ENCODE measurements at places on chromosomes 4 and X.

DNA sequence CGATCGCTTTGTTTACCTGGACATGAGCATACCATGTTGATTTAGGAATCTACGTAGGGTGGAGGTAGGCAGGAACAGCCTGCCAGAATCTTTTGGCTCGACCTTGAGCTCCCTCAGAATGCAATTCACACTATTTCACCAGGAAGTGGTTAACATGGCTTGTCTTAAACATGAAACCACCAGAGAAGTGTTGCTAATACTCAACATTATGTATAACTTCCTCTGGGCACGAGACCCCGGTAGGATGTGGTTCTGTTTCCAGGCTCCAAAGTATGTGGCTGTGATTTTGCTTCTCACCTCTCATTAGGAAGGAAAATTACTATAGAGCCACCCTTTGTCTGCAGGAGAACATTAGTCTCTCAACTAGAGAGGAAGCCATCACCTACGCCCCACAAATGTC, 59.0 kb upstream of the VCX3B start:
- no peak for DNase-seq

- no peak for DNase-seq
Observed at GRCh38 chr4:1780435-1780834, 12.7 kb upstream of the FGFR3 start.

DNA sequence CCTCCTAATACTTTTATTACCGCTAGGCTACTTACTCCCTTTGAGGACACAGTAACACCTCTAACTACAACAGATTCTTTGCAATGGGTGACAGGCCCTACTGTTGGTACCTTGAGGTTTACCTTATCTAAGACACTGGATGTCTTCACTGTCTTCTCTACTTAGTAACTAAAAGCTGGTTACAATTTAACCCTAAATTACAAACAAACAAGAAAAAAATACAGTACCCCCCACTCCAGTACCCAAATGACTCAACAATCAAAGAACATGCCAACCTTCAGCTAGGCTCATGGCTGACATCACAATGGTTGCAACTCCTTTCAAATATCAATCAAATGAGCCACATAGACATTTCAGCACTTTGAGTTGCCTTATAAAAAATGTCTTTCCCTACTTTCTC, 198.0 kb downstream of the GUCY2F start:
- DNase-seq: no peak

DNA sequence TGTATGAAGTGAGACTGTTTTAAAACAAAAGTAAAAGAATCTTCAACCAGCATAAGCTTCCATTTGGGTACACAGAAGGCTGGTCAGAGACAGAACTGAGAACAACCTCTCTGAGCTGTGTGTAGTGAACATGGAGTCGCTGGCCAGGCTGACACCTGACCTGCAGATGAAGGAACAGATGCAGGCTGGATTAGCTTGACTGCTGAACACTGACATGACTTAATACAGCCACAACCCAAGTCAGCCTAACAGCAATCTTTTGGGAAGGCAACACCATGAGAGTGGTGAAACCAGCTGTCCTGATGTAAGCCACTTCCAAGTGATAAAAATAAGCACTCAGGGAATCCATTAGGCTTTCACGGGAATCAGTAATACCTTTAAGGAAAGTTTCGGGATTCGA, 10.1 kb downstream of the SCARB2 start:
- no peak for DNase-seq

- DNase-seq: no peak
Observed at GRCh38 chr4:41611881-41612871, 74.2 kb downstream of the LIMCH1 start.

DNA sequence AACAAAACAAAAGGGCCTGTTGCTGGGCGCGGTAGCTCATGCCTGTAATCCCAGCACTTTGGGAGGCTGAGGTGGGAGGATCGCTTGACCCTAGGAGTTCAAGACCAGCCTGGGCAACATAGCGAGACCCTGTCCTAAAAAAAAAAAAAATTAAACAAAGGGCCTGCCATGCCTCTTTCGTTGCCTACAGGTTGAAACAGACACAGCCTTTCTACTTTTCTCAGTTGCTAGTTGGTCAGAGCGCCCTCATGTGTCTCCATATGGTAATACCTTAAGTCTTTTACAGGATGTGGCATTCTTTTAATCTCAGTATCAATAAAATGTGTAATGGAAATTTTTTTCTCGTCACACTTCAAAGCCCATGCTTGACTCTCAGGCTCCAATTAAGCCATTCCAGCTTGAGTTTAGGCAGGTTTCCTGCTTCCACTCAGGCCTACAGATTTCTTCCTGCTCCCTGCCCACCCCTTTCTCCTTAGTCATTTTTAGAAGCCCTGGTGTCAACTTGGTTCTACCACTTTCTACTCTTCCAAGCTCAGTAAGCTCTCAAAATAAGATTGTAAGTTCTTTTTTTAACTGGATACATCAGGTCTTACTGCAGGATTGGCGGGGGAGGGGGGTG, 4.6 kb upstream of the SOWAHD start:
- peak; percentile 86 for DNase-seq

DNA sequence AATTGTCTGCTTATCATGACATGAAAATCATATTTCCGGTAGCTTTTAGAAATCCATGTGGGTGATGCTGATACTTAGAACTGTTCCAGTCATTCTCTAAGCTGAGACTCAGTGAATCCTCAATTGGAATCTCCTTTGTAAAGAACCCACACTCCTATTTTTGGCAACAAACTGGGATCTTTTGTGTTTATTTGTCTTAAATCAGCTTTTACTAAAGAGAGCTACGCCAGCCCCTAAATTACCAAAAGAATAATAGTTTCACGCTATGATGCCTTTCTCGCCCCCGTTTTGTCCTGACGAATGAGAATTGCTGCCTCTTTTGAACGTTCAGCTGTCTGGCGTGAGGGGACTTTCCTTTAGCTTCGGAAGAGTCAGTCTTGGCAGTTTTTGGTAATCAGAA, 195.9 kb downstream of the SHOX start:
- no peak for DNase-seq

- DNase-seq: no peak
Observed at GRCh38 chr4:77152421-77152820, 4.6 kb upstream of the CCNG2 start.

GRCh38 chr4:158250321-158250720, 40.0 kb downstream of the TMEM144 start:
- DNase-seq: no peak

DNA sequence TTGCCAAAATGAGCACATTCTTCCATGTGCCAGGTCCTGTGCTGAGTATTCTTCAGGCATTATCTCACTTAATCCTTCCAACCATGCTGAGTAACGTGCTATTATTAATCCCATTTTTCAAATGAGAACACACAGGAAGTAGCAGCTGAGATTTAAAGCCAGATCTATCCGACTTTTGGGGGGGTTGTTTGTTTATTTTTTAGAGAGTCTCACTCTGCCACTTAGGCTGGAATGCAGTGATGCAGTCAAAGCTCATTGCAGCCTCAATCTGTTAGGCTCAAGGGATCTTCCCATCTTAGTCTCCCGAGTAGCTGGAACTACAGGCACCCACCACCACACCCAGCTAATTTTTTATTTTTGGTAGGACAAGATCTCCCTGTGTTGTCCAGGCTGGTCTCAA, 55.5 kb upstream of the TRIM2 start:
- no peak for DNase-seq

DNA sequence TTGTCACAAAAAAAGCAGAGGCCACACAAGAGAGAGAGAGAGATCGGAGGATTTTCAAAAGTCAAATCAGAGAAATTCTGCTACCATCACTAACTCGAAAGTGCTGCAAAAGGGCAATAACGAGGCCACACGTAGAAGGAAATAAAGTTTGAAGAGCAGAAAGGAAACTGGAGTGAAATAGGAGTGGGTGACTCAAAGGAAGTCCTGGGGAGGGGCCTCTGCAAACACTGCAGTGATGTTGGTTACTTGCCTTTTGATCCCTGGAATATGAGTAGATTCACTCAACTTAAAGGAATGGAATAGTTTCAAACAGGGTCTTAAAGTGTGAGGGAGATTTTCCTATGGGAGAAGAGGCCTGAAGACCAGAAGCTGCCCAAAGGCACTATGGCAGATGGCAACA, 663.4 kb upstream of the LCORL start:
- DNase-seq: no peak

- no peak for DNase-seq
Observed at GRCh38 chr4:114900934-114901333, 212.5 kb downstream of the NDST4 start.

- DNase-seq: no peak
Observed at GRCh38 chr4:105106426-105106825, 40.2 kb upstream of the TET2 start.

DNA sequence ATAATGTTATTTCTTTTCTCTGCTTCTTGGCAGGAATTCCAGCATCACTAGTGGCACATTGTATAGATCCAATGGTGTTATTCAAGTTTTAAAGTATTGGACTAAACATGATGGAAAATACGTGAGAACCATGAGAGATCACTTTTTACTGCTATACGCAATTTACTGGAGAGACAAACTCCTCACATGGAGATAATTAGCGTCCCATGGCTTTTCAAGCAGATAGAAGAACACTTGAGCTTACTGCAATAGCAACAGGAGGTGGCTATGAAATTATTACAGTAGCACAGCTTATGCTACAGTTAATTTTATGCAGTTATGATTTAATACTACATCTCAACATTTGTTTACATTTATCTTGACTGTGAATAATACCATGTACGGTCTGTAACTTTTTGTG, 11.9 kb upstream of the TMEM185A start:
- no peak for DNase-seq

GRCh38 chr4:20418861-20419451, 167.3 kb downstream of the SLIT2 start:
- DNase-seq: peak; percentile 56

DNA sequence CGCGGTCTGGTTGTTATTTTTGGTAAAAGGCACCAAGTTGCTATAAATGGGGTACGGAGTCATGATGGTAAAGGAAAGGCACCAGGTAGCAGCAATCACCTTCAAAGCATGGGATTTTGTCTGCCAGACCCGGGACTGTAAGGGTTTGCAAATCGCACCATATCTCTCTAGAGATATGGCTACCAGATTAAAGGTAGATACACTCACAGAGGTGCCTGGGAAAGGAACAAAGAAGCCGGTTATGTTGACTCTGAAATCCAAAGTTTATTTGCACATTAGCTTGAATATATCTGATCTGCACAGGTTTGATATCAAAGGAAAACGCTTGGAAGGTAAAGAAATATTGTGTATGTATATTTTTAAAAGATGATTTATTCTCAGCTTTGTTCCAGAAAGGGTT, 4.6 kb downstream of the CCKAR start:
- DNase-seq: no peak

DNA sequence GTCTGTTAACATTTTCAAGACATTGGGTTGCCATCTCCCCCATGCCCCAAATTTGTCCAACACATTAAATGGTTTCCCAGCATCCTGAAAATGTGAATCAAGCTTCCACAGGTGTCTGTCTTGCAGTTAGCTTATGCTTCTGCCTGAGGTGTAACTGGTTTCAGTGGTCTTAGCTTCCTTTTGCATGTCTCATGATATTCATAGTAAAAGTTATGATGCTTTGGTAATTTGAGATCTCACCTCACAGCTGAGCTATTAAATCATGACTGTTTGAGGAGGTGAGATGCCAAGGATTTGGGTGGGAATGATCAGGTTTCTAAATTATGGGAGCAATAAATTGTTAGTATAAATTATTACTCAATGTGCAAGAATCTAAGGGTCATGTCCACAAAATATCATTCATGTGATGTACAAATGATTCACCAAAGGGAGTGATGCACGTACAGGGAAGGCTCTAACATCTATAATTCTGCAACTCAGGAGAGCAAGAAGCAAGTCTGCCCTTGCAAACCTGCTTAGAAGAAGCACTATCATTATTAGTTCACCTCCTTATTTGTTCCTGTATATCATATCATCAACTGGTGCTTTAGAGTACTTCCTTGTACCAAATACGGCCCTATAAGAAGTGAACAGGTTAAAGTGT, 17.1 kb upstream of the RAI2 start:
- no peak for DNase-seq

- no peak for DNase-seq
Observed at GRCh38 chr4:30619679-30620078, 100.5 kb upstream of the PCDH7 start.

- DNase-seq: no peak
Observed at GRCh38 chr4:49044270-49044669, 58.2 kb downstream of the CWH43 start.

GRCh38 chr4:105210916-105211315, 64.2 kb downstream of the TET2 start:
- DNase-seq: no peak

GRCh38 chrX:48848847-48849246, 13.4 kb upstream of the PCSK1N start:
- peak; percentile 20 for DNase-seq

DNA sequence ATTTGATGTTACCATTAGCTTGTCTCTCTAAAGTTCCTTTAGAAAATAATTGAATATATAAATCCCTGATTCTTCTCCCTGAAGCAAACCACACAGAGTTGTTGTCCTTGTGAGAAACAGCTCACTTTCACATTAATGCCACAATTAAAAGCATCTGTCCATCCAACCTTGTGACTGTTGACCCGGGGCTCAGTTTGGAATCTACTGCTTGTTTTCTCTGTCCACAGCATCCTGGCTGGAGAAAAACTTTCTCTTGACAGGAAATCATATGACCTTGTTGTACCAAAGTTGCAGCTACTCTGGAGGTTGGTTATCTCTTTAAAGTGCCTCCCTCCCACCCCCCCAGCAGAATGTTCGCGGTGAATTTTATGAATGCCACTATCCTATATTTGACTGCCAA, 3.1 kb downstream of the PRKG2 start:
- DNase-seq: no peak

- no peak for DNase-seq
Observed at GRCh38 chrX:77428551-77428950, 18.6 kb upstream of the FGF16 start.

GRCh38 chr4:103450693-103451092, 252.6 kb upstream of the CENPE start:
- DNase-seq: no peak

DNA sequence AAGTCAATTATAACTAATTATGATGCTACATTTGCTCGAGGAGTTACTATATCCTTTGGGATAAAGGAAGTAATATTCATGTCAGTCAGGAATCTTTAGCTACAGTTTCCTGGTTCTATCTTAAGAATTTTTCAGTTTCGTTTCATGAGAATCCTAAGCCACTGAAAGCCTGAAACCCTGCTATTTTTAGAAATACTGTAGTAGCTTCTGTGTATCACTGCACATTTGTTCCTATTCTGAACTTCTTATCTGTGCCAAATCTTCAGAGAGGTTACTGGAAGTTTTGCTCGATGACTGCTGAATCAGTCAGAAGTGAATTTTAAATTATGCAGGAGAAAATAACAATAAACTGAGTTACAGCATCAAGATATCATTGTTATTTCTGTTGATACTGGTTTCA, 249.2 kb downstream of the TENM3 start:
- DNase-seq: no peak

DNA sequence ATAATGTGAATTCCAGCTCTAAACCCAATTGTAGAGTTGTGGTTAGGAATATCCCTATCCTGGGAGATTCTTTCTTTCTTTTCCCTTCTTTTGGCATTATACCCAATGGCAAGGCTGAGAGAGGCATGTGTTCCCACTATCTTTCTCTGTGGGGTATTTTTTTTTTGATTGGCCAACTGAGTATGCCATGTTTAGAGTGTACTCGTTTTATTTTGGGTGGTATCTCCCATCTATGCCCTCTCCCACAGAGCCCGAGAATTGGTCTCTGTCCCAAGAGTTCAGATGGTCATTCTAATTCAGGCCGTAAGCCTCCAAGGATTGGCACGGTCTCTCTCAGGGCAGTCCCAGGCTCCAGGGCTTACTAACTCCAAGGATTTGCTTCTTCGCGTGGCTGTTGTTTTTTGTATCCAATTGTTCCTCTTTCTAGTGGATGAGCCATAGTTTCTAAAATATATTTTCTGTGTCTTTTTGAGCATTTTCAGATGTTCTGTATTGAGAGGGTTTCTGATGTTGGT, 198.8 kb downstream of the SLC4A4 start:
- DNase-seq: no peak

GRCh38 chr4:84497504-84498202, 1.4 kb downstream of the NKX6-1 start:
- DNase-seq: no peak

All from CD4-positive, alpha-beta T cell treated with Interleukin-21 for 1 hour (primary cell).